ENCODE measurements at places on chromosomes 5 and 9.

DNA sequence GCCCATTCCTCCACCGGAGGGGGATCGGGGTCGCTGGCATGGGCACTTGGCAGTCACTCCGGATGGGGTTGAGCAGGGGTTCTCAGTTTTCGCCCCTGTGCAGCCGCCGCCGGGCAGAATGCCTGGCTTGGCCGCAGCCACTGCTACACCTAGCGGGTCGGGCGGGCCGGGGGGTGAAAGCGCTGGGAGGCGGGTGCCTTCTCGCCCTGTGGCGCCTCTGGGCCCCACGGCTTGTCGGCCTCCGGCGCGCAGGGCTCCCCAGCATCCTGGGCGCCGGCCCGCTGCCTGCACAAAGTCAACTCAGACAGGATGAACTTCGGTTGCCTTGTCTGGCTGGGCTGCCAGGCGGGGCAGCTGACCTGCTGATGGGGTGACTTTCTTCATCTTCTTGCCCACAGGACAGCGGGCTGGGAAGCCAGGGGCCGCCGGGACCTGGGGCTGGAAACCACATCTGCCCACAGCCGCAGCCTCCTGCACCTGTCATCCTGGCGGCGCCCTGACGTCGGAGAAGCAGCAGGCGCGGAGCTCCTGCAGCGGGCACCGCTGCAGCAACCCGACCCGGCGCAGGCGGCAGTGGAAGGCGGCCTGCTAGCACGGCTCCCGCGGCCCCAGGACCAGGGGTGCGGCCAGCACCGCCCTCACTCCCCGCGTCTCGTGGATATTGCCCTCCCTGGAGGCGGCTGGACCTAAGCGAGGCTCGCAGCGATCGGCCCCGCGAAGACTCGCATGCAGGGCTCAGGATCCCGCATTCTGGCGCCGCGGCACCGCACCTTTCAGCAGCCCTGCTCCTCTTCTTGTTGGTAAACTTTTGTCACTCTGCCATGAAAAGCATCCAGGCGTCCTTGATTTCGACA lies 1.3 kb upstream of the ANKRD18A start:
- DNase-seq: no peak

GRCh38 chr5:87195616-87196015 lies 72.1 kb upstream of the RASA1 start:
- DNase-seq: no peak

DNA sequence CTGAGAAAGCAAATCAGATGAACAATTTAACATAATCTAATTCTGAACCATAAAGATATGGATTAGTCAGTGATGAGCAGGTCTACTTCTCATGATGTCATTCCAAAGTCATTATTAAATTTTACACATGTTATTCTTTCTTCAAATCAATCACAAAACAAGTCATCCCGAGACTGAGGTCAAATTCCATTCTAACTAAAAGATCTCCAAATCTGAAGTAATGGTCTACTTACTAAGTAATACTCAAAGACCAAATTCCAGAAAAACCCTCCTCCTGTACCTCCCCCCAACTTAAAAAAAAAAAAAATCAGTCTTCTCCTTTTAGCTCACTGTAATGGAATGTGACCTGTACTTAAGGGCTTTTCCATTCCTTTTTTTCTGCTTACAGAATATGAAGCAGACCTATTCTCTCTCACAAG lies 4.7 kb downstream of the PFDN1 start:
- DNase-seq: no peak

DNA sequence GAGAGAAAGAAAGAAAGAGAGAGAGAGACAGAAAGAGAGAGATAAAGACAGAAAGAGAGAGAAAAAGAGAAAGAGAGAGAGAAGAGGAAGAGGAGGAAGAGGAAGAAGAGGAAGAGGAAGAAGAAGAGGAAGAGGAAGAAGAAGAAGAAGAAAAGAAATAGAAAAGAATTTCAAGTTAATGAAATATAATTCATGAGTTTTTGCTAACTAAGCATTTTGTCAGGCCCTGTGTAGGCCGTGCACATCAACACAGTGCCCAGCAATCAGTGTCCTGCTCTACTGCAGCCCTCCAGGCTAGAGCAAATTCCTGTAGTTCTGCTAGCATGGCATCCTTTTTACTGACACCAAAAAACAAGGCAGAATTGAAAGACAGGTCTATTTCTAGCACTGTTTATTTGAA lies 62.1 kb downstream of the PLPP1 start:
- DNase-seq: no peak

DNA sequence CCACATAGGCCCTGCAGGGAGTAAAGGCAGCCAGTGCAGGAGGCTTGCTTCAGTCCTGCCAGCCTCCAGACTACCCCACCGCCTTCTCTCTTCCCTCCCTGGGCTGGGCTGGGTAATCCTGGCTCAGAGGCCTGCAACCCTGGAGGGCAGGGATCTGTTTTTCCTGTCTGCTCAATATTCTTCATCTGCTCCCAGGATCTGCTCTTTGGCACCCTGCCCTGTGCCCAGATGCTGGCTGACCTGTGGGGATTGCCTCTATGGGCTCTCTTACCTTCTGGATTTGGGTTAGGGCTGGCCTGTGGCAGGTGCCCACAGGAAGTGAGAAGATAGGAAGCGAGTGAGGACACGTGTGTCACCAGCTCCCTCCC lies 7.3 kb upstream of the ANGPTL2 start:
- no peak for DNase-seq
